ENCODE measurements at places on chromosomes 11 and 22. TPM values are rescaled to one million over a fixed set of nuclear protein-coding genes. Genes with fewer than 3 reads are reported as not detected.

The FIBIN gene
- total RNA-seq = not detected

The LGR4 gene
- total RNA-seq = 18.7 TPM

The RIBC2 gene
- 2.6 TPM for total RNA-seq

The PISD gene
- 31.1 TPM for total RNA-seq

The NRIP3 gene
- 0.96 TPM for total RNA-seq

The NCR3LG1 gene
- total RNA-seq = 2.1 TPM

The OR5A2 gene
- total RNA-seq = not detected

The PGAP2 gene
- 20.6 TPM for total RNA-seq

The DESI1 gene
- total RNA-seq = 16.7 TPM

The TRIM49 gene
- not detected for total RNA-seq

The PANX3 gene
- total RNA-seq = not detected

The SGSM1 gene
- total RNA-seq = 0.45 TPM

The TEX54 gene
- not detected for total RNA-seq

The SLC17A6 gene
- not detected for total RNA-seq

The MAJIN gene
- total RNA-seq = not detected

The MCM5 gene
- total RNA-seq = 96.9 TPM

The CDKN1C gene
- total RNA-seq = 0.65 TPM

The HARBI1 gene
- total RNA-seq = 6.0 TPM

The TRIM48 gene
- total RNA-seq = not detected

The MMP12 gene
- not detected for total RNA-seq

The C11orf91 gene
- total RNA-seq = 1.3 TPM

The USH1C gene
- total RNA-seq = 1.5 TPM

The OR10A3 gene
- not detected for total RNA-seq

The RAD9A gene
- total RNA-seq = 26.5 TPM

The BAD gene
- 92.9 TPM for total RNA-seq

The PTPRCAP gene
- 0.33 TPM for total RNA-seq

The NPTXR gene
- total RNA-seq = 12.2 TPM

The FOLR2 gene
- total RNA-seq = not detected

The HBB gene
- not detected for total RNA-seq

The OR2D2 gene
- total RNA-seq = not detected

The C22orf31 gene
- not detected for total RNA-seq

The HTR3A gene
- total RNA-seq = not detected

The SLC22A6 gene
- total RNA-seq = not detected

All from A549 treated with RU486 at 1 μM for 4 hours (cell line).